ENCODE measurements at places on chromosomes 2 and 18.

- DNase-seq, result no peak
Observed at GRCh38 chr18:78685250-78685979, 294.2 kb upstream of the SALL3 start.

DNA sequence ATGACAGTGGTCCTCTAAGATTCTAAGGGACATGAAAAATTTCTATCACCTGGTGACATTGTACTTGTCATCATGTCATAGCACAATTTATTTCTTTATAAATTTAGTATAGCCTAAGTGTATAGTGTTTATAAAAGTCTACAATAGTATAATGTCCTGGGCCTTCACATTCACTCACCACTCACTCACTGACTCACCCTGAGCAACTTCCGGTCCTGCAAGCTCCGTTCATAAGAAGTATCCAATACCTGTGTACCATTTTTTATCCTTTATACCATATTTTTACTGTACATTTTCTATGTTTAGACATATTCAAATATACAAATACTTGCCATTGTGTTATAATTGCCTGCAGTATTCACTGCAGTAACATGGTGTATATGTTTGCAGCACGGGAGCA lies 72.8 kb upstream of the DSEL start:
- DNase-seq, result no peak

DNA sequence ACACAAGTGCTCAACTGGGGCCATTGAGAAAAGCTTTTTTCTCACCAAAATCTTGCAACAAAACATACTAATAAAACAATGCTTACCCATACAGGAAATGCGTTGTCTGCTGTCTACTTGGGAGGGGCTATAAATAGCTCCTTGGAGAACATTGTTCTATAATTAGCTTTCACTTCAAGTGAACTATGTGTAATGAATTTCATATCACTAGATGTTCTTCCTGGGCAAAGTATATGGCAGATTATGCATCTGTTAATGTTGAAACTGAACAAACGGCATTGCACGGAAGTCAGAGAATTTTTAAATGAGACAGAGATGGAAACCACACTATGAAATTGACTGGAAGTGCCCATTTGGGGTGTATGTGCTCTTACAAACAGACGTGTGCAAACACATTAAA lies 6.4 kb upstream of the NPAS2 start:
- no peak for DNase-seq

- DNase-seq, result peak; percentile 19
Observed at GRCh38 chr2:127197475-127198385, 22.4 kb downstream of the CYP27C1 start.

- DNase-seq, result no peak
Observed at GRCh38 chr2:14776216-14776615, 143.7 kb downstream of the LRATD1 start.

GRCh38 chr18:26267357-26267930 lies 41.2 kb downstream of the TAF4B start:
- DNase-seq, result no peak

DNA sequence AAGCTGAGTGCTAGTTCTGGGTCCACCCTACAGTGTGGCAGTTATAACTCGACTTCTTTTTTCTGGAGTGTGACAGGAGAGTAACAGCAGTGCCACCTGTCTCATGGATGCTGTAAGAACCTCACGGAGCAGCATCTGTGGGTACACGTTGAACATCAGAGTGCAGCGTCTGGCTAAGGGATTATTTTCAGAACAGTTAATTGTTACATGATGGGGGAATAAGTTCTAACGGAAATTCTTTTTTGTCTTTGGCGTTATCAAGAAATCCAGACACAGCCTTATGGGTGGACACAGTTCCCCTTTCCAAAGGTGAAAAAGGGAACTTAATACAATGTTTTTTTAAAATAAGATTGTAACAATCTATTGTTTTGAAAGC lies 28.3 kb upstream of the TOGARAM2 start:
- DNase-seq, result no peak

DNA sequence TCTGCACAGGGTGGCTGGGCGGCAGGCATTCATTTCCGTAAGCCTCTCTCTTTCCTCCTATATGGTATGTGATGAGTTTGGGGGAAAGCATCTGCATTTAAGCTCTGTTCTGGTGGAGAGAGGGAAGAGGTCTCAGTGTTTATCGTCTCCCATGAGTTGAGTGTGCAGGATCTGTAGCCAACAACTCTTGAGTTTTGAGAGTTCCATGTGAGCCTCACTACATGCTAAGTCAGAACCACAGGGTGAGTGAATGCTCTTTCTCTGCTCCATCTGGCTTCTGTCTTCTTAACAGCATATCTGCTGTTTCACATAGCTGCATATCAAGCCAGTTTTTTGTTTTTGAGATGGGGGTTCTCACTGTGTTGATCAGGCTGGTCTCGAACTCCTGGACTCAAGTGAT lies 22.7 kb downstream of the RAB31 start:
- DNase-seq, result no peak

- DNase-seq, result no peak
Observed at GRCh38 chr2:39385172-39385571, 51.9 kb downstream of the MAP4K3 start.

DNA sequence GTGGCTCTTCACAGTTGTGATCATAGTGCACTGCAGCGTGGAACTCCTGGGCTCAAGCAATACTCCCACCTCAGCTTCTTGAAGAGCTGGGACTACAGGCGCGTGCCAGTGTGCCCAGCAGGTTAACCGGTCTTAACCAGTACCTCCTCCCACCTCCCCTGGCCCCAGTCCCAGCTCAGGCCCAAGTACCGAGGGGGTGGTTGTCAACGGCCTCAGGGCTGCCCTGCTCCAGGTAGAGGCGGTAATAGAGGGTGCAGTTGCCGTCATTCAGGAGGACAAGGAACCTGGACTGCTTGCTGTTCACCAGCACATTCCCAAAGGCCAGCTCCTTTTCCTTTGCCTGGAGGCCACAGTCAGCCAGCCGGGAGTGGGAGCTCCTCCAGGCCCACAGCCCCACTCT lies 19.7 kb downstream of the CFAP65 start:
- DNase-seq, result no peak

- no peak for DNase-seq
Observed at GRCh38 chr2:109526442-109526970, 87.3 kb downstream of the SEPTIN10 start.

DNA sequence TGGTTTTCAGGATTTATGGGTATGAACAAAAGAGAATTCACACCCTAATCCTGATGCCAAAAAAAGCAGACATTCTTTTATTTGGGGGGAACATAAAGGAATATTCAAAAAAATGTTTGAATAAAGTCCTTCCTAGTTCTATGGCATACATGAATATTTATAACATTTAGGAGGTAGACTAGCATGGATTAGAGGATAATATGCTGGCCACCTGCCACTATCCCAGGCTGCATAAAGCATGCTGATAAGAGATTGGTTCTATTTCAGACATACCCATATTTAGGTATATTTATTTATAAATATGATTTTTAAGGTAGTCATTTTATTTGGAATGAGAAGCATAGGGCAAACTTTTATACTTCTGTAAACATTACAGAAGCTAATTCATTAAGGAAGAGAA lies 34.9 kb upstream of the MAP3K20 start:
- DNase-seq, result no peak
